NCI-H1092 treated with DMSO at 0.1 percent for 48 hours (cell line): ENCODE measurements at places on chromosomes 3 and 15.

DNA sequence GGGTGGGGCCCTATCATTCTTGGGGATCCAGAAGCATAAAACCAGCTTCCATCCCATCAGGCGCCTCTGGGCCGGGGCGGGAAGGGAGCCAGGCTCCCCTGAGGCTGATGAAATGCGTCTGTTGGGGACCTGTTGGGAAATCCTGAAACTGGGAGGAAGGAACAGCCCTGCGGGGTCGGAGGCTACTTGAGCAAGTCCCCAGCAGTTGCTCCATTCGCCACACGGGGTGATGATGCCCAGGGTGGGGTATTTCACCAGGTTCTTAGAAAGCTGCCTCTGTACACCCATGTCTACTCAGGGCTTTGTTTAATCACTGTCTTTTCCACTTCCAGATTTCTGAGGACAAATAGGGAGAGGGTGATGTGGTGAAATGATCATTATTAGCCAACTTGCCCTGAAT is 25.4 kb upstream of the TSEN2 start:
- DNase-seq = no peak

DNA sequence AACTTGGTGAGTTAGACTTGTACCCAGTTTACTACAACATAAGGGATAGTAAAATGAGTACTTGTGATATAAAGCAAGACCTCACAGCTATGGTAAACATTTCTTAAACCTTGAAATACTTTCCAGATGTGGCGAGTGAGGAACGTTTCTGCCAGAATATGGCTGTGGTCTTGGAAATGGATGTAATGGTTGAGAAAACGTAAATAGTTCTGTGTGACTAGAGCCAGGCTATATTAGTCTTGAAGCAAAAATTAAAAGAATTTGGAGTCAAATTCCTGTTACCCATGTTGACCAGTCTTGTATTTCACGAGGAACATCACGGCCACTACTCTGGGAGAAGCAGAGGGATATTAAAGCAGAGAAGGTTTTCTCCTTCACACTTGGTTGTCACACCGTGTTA is 15.3 kb downstream of the OR4F15 start:
- no peak for DNase-seq

- DNase-seq = no peak
Measured at GRCh38 chr15:95556225-95556624, 774.3 kb upstream of the NR2F2 start.

- DNase-seq = no peak
Measured at GRCh38 chr3:69425249-69425648, 39.4 kb upstream of the FRMD4B start.

GRCh38 chr15:64687688-64688087 is 87.7 kb downstream of the RBPMS2 start:
- no peak for DNase-seq

GRCh38 chr3:29286478-29287240 is 5.8 kb downstream of the RBMS3 start:
- DNase-seq = no peak

- no peak for DNase-seq
Measured at GRCh38 chr3:127025456-127025855, 42.5 kb downstream of the PLXNA1 start.

GRCh38 chr15:39124155-39124552 is 456.7 kb upstream of the THBS1 start:
- no peak for DNase-seq

DNA sequence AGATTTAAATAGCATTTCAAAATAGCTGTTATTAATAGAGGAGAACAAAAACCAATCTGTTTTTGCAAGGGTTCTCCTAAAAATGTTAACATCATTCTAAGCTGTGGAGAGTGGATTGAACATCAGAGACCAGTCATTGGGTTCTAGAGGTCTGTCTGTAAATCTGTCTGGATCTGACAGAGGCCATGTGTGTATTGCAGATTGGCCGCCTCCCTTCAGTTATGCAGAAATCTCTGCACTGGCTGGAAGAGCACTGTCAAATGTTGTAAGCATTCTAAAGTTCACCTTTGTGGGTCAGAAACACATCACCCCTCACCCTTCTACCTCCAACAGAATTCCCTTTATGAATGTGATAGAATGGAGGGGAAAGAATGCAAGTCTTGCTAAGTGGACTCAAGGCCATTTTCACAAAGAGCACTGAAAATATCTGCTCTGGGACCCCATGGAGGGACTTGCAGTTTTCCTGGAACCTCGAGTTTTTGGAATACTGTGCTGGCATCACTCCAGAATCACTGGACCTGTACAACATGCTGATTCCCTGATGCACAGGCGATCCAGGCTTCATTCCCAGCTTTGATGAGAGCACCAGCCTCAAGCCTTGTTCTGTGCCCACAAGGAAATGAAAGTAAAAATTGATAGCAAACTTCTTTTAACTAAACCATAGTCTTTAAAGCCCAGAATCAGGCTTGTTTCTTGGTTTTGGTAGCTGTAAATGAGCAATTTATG is 8.4 kb downstream of the FAM81A start:
- DNase-seq = no peak
